ENCODE measurements at places on chromosomes 2 and 18.

- no peak for DNase-seq
Observed at GRCh38 chr2:239159476-239159911, 241.3 kb downstream of the HDAC4 start.

DNA sequence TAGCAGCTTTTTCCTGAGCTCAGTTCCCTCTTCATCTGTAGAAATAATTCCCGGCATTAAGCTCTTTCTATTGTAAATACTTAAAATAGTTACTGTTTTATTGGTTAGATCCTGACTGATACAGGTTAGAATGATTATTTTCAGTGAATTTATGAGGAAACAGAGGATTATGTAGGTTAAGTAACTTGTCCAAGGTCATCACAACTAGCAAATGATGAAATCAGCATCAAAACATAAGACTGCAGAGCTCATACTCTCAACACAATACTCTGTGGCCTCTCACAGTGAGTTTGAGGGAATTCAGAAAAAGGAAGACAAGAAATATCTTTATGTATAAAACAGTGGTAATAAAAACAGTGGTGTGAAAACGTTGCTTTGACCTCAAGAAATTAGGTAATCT, 113.2 kb upstream of the DLX2 start:
- DNase-seq = no peak

GRCh38 chr2:149329489-149330126, 779 bp upstream of the LYPD6 start:
- no peak for DNase-seq

DNA sequence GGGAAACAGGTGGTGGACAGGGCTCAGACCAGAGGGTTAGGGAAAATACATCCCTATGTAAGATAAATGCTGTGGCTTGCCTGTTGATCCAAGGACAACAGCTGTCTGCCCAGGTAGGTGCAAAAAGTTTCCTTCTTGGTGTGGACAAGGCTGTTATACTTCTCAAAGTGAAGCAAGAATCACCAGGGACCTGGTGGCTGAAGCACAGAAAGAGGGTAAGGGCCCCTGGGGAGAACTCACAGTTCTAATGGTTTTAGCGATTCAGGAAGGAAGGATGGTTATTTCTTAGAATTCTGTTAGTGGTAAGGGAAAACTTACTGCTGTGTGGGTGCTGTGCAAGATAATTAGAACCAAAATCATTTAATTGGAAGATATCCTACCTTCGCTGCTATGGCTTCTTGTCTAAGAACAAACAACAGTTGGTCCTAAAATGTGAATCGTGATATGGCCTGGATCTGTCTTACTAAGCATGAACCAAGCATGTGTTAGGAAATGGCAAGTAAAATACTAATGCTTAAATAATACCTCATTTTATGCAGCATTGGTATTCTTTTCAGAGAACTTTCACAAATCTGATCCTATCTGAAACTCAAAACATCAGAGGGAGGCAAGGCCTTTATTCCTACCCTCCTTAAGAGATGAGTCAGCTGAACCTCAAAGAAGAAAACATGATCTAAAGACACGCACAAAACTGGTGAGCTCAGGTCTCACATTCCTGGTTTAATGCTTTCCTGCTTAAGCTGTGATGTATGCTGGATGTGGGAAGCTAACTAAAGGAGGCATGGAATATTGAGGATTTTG, 159.2 kb upstream of the THUMPD2 start:
- DNase-seq = no peak

- no peak for DNase-seq
Observed at GRCh38 chr2:10164601-10165000, 42.1 kb downstream of the RRM2 start.

GRCh38 chr2:231597014-231597611, 4.4 kb downstream of the TEX44 start:
- no peak for DNase-seq

DNA sequence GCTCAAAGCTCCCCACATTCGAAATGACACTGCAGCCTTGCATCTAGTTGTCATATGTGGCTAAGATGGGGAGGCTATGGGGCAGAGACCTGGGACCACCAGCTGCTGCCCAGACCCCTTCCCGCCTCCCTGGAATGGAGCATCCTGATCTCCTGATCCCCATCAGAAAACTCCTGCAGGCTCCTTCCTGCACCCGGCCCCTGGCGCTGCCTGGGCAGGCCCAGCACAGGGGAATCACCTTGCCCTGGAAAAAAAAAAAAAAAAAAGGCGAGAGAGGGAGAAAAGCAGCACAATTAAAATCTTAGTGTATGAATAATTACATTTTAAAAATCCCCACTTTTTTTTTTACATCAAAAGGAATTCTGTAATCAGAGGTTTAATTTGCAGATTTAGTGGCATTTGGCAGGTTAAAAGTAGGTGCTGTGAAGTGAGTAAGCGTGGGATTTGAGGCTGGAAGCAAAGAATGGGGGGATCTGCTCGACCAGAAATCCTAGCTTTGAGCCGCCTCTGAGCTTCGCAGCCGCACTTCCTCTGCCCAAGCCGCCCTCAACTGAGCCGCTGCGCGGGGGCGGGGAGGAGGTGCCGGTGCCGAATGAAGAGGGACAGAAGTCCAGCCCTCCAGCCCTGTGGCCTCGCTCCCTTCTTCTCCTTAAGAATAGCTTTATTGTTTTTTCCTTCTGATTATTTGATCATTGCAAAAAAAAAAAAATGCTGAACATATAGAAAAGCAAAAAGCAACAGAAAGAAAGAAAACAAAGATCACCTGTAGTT, 30.0 kb downstream of the THNSL2 start:
- DNase-seq = no peak

DNA sequence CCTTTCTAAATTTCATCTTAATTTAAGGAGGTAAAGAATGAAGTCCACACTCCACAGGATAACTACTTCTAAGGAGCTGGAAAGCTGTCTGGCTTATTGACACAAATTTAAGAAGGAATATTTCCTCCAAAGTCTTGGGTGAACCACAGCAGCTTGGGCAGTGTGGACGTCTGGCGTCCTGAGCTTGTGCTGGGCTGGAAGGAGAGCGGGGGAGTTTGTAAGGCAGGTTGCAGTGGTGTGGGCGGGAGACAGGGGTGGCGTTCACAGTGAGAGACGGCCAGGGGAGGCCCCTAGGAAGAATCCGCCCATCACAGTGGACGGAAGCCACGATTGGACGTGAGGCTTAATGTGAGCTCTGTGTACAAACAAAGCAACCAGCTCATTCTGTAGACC, 25.7 kb downstream of the ADI1 start:
- no peak for DNase-seq

DNA sequence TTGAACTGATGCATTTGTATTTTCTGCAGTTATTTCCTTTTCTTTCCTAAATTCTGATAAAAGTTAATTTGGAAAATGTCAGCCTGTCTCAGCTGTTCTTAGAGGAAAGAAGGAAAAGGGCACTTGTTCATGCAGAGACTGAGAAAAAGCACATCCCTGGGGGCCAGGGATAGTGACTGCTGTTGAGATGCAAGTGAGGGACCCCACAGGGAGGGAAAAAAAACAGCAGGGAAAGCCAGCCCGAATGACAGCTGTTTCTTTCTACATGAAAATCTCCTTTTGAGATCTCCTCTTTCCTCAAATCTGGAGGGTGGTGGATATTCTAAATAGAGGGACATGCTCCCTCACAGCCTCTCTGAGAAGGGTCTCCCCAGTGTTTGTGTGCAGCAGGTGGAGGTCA, 14.0 kb upstream of the MTA3 start:
- DNase-seq = no peak

- DNase-seq = no peak
Observed at GRCh38 chr2:151437630-151438029, 27.9 kb downstream of the RIF1 start.

GRCh38 chr2:42941633-42942176, 149.3 kb upstream of the HAAO start:
- DNase-seq = no peak

DNA sequence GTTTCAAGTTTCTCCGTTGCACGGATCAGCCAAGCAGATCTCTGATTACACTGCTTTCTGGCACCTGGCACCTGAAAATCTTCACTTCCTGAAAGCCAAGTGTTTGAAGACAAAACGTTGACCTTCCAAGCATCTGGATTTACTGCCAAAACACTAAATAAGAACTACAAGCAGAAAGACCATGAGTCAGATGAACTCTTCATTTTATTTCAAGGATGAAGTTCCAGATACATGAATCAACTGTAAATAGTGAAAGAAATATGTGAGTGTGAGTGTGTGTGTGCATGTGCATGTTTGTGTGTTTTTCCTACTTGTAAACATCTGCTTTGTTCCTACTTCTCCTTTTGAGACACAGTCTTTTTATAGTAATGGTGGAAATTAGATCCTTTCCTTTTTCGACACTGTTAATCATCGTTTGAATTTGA, 60.0 kb upstream of the DTNA start:
- no peak for DNase-seq

DNA sequence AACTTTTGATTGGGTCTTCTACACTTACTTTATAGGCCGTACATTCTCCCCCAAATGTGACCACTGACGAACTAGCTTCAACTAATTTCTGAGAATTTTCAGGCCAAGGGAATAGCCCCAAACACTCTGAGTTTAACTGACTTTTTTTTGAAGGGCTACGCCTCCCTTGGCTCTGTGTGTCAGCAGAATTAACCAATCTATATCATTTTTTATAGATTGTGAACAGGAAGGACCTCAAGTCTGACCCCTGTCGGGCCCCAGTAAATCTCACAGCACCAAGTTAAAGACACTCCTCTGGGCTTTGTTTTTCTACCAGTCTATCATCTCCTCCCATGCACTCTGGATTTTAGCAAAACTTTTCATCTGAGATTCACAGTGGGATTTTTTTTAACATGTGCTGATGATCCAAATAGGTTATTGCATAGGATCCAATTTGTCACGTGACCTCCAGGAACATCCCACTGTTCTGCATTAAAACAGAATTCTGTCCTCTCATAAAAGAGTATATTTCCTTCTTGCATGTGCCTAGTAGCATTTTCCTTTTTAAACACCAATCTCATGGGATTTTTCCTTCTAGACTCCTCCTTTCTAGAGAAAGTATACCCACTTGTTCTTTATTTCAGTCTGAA, 307.1 kb downstream of the OSR1 start:
- no peak for DNase-seq

DNA sequence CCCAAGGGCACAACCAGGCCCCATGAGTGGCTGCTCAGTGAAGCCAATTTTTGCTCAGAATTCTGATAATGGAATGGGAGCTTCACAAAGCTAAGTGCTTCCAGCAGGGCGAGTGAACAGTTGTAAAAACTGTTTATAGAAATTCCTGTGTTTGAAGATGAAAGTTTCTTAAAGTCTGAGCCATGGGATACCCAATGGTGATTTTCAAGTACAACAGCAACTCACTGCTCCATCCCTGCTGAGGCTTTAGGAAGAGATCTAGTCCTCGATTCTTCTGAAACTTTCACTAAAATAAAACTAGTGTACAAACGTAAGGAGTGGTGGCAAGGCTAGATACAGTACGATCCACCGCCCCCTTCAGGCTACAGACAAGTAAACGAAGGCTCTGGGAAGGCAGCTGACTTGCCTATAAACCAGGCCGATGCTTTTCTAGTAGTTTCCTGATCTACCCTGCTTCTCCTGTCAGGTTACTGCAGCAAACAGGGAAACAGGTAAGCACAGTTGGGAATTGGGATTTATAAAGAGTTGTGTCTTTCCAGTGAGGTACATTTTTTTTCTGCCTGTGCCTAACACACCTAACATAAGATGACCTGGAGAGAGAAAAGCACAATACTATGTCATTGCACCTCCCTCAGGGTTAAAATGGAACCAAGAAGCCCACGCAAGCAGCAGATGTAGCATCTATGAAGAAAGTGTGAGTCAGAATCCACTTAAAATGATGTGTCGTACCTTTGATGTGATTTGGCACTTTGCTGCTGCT, 108.7 kb downstream of the UXS1 start:
- no peak for DNase-seq

- DNase-seq = no peak
Observed at GRCh38 chr18:68355637-68356036, 359.3 kb downstream of the TMX3 start.

DNA sequence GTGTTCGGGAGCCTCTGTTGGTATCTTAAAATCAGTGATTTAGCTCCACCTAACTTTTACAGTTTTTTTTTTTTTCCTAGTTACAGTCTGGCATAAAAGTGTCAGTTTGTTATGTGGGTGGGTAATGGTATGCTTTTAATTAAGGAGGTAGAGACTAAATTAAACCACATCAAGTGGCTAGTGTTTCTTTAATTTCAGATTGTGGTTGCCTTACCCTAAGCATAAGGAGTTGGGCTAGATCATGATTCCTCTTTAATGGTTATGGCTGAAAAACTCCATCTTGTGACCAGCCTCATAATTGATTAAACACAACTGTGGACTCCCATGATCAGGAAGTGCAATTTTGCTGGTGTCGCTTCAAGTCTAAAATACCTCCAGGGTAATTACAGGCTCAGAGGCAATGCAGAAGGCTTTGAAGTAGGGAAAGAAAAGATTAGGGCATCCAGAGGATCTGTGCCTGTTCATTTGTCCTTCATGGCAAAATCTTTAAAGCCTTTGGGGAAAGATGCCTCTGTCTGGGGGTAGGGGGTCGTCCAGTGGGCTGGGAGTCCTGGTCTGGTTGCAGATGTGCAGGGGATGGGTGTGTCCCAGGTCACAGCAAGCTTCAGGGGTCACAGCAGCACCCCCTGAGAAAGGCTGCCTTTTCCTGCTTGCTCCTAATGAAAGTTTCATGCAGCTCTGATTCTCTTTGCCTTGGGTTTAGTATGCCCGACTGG, 579.2 kb downstream of the BCL11A start:
- DNase-seq = no peak

All from right renal cortex interstitium (tissue), 3 donors.